ENCODE measurements at places on chromosomes 1 and 21. TPM values are rescaled to one million over a fixed set of nuclear protein-coding genes. Genes with fewer than 3 reads are reported as not detected.

The CTTNBP2NL gene
- total RNA-seq: 3.6 TPM

The GBP7 gene
- 0.23 TPM for total RNA-seq

The TMPRSS2 gene
- total RNA-seq: not detected

The CD244 gene
- 0.91 TPM for total RNA-seq

The GSTM1 gene
- 37.2 TPM for total RNA-seq

The MASP2 gene
- total RNA-seq: 0.19 TPM

The LRRIQ3 gene
- 2.3 TPM for total RNA-seq

The LCE2B gene
- not detected for total RNA-seq

The DYRK3 gene
- 8.7 TPM for total RNA-seq

The MKNK1 gene
- total RNA-seq: 35.5 TPM

The CD1C gene
- not detected for total RNA-seq

The FUBP1 gene
- 191 TPM for total RNA-seq

The CFHR3 gene
- total RNA-seq: not detected

The ACOT11 gene
- total RNA-seq: 1.5 TPM

The CLCA2 gene
- not detected for total RNA-seq

The PACC1 gene
- total RNA-seq: 11.7 TPM

The ARF1 gene
- total RNA-seq: 327 TPM

The TINAGL1 gene
- total RNA-seq: not detected

DNA sequence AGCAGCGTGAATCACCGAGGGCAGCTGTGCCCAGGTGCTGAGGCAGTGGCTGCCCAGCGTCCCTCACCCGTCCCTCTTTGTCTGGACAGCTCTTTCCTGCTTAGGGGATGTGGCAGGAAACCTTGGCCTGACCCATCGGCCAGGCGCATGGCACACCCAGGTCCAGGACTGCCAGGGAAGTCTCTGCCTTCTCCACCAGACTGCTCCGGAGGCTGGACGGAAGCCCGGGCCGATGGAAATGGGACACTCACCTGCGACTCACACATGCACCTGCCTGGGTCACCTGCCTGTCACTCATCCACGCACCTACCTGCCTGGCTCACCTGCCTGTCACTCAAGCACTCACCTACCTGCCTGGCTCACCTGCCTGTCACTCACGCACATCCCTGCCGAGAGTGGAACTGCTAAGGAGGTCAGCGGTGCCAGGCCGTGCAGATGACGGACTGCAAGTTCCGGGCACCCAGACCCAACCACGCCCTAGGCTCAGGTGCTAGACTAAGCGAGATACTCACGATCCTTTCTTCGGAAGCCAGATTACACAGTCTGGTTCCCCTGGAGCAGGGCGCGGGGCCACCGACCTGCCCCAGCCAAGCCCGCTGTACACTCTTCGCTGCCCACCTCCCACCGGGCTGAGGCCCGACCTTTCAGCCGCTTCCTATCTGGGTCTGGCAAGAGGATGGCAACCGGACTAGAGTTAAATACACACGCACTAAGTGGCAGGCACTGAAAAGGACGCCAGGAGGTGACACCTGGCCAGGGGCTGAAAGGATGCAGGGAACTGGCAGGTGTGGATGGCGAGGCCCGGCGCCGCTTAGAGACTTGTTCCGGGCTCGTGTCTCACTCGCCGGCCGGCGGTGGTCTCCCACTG is 1.1 kb downstream of the UBE2J2 start:
- peak; percentile 25 for DNase-seq

DNA sequence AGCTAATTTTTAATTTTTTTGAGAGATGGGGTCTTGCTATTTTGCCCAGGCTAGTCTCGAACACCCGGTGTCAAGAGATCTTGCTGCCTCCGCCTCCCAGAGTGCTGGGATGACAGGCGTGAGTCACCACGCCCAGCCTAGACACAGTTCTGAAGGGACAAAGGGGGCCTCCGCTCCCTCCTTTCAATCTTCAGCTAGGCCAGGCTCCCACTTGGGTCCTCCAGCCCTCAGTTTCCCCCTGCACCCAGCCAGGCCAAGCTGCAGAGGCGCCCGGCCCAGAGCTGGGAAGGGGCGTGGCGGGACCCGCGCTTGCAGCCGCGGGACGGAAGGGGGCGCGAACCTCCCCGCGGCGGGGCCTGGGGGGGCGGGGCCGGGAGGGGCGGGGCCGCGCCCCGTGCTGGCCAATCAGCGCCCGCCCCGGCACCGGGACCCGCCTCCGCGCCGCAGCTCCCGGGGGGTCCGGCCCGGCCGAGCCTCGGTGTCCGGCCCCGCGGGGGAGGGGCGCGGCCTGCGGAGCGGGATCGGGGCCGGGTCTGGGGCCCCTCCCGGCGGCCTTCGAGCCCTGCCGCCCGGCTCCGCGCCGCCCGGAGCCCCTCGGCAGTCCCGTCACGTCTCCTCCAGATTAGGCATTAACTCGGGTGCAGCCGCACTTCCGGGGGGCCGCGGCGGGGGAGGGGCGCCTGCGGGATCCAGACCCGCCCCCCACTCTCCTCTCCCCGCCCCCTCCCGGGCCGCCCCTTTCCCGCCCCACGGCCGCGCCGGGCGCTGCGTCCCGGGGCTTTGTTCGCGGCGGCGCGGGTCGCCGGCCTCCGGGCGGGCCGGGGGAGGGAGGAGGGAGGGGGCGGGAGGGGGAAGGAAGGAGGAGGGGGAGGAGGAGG is 559 bp upstream of the AGRN start:
- peak; percentile 87 for DNase-seq

DNA sequence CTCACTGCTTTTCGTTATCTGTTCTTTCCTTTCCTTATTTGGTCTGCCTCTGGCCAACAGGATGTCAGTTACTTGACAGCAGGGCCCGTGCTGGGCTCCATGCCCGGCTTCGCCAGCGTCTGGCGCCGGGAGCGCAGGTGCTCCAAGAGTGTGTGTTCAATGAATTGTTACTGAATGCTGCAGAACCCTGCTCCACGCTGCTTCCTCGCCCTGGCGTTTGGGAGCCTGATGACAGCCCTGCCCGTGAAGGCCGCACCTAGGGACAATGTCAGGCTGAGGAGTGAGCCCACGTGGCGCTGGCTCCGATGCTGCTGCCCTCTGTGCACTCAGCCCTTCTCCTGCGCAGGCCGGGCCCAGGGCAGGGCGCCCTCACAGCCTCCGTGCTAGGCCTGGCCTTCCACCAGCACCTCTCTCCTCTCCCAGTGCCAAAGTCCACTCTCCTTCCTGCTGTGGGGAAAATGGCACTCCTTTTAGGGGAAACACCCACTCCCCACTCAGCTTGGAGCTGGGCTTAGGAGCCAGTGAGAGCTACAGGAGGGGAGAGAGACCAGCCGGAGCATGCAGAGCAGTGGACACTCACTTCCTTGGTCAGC is 51.4 kb downstream of the ACBD3 start:
- no peak for DNase-seq

GRCh38 chr1:40450495-40451237 is 390 bp downstream of the ZFP69B start:
- DNase-seq: peak; percentile 94

- peak; percentile 20 for DNase-seq
Measured at GRCh38 chr1:202143011-202143767, 1.3 kb downstream of the ARL8A start.

- DNase-seq: no peak
Measured at GRCh38 chr1:182601913-182602312, 2.3 kb downstream of the RGS16 start.

DNA sequence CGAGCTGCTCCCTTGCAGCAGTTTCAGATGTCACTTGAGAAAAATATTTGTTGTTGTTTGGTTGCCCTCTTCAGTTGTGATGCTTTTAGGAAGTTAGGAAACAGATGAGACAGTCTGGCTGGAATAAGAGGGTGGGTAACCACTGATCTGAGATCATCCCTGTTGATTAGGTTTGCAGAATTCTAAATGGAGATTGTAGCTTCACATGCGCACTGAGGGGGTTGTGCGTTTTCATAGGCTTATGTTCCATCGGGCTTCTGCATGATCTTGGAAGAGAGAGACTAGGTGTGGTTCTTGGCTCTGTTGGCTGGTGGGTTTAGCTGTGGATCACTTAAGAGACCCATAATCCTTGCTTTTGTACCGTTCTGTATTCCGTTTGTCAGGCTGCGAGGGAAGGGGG is 108.1 kb downstream of the CAMTA1 start:
- DNase-seq: no peak

- DNase-seq: no peak
Measured at GRCh38 chr1:235675152-235675890, 25.7 kb upstream of the GNG4 start.

DNA sequence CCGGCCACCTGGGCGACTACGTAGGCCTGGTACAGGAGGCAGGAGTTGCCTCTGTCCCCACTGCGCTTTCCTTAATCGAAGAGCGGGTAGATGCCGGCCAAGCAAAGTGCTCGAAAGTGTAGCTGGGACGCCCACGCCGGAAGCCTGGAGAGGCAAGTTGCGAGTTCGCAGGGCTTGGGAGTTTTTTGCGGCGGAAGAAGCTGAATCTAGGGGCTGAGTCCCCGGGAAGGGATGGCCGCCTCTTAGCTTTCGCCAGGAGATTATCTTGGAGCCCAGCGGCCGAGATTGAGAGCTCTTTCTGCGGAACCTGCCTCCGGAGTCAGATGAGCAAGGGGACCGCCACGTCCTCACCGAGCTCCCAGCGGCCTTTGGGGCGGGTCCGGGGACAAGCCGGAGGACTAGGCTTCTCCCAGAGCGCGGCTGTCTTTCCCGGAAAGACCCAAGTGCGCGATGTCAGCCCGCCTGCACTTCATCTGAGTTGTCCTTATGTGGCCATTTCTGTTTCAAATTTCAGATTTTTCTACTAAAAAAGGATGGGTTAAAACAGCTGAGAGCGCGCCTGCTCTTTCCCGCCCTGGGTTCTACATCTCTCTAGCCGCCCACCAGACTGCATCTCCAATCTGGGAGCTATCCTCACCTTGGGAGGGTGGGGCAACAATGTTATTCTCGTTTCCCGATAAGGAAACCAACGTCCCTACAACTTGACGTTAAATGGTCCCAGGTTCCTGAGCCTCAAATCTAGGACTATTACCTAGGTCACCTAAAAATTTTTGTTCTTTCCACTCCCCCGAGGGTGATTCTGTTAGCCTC is 12.4 kb upstream of the TBX15 start:
- DNase-seq: peak; percentile 40

DNA sequence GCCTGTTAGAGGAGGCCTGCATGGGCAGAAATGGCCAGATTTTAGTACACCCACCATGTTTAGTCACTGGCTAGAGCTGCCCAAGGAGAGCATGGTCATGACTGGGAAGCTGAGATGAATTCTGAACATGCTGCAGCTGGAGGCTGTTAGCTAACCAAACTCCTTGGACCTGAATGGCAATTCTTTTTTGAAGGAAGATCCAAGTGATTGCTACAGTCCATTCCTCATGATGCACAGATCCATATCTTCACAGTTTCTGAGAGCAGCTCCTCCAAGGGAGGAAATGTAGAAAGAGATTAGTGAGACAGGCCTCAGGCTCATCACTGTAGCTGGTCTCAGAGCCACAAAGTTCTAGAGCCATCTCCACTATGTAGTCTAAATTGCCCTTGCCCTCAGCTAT is 11.1 kb downstream of the ZFYVE9 start:
- DNase-seq: no peak

- DNase-seq: no peak
Measured at GRCh38 chr1:205074084-205074483, 10.2 kb downstream of the TMEM81 start.

GRCh38 chr1:19815801-19816736 is 986 bp upstream of the RNF186 start:
- no peak for DNase-seq

GRCh38 chr1:169610858-169611257 is 19.1 kb downstream of the SELP start:
- DNase-seq: no peak

GRCh38 chr1:204450461-204451257 is 39.0 kb upstream of the PPP1R15B start:
- no peak for DNase-seq

- no peak for DNase-seq
Measured at GRCh38 chr1:160207771-160208556, 2.8 kb downstream of the PEA15 start.

- DNase-seq: no peak
Measured at GRCh38 chr1:206003854-206004800, 932 bp upstream of the RAB7B start.

Measured in activated T-cell treated with anti-CD3 and anti-CD28 coated beads, Interleukin-2, amount 50 U/mL, for 72 hours (primary cell).